NCI-H1048 (cell line): ENCODE measurements at places on chromosomes 1 and 21.

DNA sequence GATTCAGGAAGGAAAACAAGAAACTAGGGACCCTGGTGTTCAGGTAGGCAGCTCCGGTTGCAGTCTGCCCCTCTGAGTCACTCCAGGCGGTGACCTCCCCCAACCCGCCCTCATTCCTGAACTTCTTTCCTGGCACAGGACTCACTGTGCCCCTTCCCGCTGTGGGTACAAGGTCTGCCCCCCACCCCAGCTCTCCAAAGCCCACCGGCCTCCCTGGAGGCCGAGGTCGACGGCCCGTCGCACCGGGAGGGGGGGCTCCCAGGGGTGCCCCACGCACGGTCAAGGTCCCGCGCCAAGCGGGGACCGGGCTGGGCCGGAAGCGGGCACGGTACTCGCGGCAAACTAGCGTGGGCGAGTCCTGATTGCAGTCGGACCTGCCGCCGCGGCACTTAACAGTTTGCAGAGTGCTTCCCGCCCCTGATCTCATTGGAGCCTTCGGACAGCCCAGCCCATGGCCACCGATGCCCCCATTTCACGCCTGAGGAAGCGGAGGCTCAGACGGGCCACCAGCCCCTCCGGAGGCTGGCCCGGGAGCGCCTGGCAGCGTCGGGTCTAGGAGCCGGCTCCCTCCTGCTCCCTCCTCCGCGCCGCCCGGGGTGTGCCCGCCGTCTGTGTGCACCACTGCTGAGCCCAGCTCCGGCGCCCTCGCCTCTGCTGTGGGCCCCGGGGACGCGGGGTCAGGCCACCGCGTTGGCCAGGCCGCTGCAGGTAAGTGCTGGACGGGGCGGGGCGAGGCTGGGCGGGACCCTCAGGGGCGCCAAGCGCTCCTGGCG, at the start of gene GJB3:
GJB3 (plus strand) TSS at position 144 of the 773 bp plus-strand sequence. CDS start 3,549 bp downstream, outside the sequence.
- no peak for DNase-seq

GRCh38 chr1:95093296-95093695, 20.5 kb upstream of the ALG14 start:
- no peak for DNase-seq

- DNase-seq, result no peak
Observed at GRCh38 chr1:16938351-16939321, 16.9 kb downstream of the CROCC start.

DNA sequence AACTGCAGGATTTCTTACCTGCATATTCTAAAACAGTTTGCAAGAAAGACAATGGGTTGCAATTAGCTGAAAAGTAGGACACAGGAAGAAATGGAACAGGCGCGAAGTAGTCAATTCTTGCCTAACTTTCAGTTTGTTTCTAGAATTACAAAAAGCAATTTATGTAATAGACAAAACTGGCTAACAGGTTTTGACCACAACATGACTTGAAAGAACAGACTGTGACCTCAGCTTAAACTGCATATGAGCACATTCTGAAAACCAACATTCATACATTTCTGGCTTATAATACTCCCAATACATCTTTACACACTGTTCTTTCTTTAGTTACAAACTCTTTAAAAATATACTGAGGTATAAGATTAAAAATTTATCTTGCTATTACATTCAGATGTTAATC, 405.9 kb upstream of the B3GALT2 start:
- no peak for DNase-seq

DNA sequence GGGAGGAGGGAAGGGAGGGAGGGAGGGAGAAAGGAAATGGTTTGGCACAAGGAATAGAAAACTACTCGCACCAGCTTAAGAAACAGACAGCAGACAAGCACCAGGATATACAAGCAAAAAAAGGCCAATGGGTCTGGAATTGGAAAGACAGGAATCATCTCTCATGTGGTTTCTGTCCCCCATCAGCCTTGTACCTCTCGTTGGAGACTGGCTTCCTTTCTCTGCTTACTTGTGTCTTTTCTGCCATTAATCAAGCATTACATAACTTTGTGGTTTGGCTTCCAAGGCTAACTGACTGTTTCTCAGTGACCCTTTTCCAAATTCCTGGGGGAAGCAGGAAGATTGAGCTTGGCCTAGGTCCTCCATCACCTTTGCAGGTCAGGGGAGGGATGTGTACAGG, 11.8 kb upstream of the RALGPS2 start:
- no peak for DNase-seq
